ENCODE measurements at places on chromosomes 16 and 17.

DNA sequence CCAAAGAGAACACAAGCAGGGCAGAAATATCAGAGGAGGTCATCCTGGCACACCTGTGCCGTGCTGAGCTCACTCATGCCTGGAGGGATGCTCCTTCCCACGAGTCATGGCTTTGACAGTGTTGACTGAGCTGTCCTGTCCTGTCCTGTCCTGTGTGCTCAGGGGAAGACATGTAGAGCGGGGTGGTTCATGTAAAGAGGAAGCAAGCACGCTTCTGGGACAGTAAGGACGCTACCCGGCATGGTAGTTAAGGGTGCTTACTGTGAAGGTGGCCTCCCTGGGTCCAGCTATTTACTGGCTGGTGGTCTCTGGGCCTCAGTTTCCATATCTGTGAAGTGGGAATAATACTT is 398 bp downstream of the LGALS9 start:
- no peak for DNase-seq

- DNase-seq = no peak
Observed at GRCh38 chr17:81899514-81900166, 2.4 kb upstream of the NPB start.

GRCh38 chr16:48862087-48862532 is 252.1 kb upstream of the N4BP1 start:
- no peak for DNase-seq

GRCh38 chr17:47719411-47720152 is 13.5 kb upstream of the TBX21 start:
- DNase-seq = no peak

DNA sequence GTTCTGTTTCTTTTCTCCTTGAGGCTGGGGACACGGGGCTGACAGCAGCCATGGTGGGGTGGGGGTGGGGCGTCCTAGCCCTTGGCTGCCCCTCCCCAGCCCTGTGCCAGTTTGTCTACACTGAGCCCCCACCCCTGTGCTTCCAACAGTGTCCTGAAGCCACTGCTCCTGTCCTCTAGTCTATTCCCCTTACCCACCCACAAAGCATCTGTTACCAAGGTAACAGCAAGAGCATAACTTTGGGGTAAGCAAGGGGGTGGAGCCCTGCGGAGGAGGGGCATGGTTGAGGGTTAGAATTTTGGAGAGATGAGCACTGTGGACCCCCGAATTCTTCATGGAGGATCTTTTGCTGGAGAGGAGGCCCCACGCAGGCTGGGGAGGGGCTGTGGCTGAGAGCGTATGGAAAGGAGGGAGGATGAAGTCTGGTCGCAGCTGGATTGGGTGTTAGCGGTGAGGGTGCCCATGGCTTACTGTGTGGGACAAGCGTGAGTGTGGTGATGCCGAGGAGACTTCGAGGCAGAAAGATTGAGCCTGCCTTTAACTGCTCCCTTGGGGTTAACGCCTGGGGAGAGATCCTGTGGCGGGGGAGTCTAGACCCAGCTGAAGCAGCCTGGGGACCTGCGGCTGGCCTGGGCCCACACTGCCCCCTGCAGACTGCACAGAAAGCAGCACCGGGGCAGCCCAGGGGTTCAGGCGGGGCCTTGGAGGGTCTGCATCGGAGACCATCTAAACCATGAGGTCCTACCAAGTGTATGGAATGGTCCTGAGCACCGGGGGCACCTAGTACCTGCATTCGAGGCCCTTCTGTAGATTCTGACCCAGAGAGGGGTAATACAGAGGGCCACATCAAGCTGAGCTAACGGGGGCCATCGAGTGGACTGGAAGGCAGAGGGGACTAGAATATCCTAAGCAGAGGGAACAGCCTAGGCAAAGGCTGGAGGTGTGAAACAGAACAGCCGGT is 6.1 kb upstream of the STAC2 start:
- no peak for DNase-seq

DNA sequence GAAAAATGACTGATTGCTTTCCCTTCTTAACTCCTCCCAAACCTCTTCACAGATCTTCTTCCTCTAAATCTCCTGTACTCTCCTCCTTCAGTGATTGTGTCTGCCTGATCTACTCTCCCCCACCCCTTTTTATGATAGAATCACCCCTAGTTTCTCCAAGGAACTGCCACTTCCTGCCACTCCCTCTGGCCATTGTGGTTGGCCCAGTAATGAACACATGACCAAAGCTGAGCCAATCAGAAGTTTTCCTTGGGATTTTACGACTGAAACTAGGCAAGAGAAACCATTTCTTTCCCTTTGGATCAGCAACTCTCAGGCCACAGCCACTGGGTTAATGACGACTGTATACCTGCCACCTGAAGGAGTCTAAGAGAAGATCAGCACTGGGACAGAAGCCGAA is 15.9 kb downstream of the IRX3 start:
- DNase-seq = no peak

DNA sequence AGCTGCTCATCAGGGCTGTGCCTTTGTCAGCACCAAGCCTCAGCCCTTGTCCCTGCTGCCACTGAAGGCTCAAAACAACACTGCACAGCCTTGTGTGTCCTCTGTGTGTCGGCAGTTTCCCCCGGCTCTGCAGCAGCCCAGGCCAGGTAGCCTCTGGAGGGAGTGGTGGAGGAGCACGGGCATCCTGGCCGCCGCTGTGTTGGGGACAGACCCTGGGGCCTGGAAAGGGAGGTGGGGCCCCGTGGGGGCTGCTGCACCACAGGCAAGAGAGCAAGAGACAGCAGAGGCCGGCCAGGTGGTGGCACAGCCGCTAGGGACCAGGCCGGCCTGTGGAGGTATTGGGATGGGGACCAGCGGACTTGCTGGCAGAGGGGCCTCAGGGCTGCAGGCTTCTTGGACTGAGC is 96.9 kb upstream of the ZNF750 start:
- DNase-seq = no peak

GRCh38 chr17:77480509-77481215 is 339.9 kb downstream of the SEC14L1 start:
- DNase-seq = no peak

DNA sequence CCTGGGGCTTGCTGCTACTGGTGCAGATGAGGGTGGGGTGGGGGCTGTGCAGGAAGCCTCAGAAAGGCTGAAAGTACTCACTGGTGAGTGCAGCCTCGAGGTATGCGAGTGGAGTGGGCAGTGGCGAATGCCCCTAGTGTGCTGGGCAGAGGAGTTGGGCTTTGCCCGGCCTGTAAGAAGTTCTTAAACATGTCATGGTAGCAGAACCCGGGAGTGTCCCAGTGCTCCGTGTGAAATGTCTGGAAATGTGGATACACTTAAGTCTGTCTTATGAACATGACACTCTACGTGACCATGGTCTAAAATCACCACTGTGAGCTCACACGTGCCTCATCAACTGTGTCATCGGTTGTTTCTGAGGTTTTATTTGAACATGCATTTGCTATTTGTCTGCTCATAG is 1.7 kb downstream of the SMTNL2 start:
- DNase-seq = no peak

All from GM12864 (cell line).